ENCODE measurements at places on chromosomes 2 and 18.

DNA sequence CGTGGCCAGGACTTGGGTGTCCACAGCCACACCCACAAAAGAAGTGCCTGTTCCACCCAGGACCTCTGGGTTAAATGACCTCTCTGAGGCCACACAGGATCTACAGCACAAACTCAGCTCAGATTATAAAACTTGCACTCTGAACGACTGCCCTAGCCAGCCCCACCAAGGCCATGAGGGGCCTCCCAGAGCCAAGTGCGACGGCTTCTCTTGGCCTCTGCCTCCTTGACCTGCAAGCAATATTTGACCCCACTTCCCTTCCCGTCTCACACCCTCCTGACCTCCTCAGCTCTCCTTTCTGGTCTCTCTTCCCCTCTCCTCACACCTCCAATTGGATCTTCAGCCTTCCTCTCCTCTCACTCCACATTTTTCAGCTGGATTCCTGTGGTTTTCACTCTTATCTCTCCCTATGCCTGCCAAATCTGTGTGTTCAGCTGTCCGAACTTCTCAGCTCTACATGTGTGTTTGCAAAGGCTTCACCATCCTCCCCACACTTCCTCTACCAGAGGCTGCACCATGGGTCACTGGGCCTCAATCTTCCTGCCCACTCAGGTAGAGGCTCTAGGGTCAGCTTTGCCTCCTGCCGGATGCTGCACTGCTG, 25.3 kb upstream of the STEAP3 start:
- DNase-seq, result no peak

DNA sequence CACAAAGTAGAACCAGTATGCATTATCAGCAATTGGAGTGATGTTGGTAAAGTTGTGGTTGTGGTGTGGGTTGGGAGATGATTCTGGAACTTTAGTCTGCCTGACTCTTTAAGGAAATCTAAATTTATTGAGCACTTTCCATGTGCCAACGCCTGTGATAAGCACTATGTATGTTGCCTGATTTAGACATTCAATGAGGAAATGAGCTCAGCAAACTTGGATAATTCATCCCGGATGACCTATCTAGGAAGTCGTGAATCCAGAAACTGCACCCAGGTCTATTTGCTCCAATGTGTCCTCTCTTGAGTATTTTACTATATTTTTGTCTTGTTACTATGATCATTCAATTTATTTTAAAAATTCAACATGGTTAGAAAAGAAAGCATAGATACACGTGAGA, 400.8 kb upstream of the MMADHC start:
- no peak for DNase-seq

DNA sequence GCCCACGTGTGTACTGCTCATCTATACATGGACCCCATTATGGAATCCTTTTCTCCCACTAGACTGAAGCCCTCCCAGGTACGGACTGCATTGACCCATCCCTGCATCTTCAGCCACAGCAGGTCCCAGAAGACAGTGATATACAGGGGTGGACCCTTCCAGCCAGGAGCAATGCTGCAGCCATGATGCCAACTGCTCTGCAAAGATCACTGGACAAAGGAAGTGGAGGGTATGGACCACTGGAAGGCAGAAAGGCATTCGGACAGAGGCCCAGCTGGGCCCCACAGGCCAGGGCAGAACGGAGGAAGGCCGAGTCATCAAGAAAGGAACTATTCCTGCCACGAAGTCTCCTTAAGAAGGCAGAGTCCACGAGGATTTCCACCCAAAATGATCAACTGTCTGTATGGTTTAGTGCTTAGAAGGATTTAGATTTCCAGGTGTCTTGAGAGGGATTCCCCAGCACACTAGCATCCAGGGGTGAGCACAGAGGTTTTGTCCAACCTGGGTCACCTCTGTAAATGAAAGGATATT, 93.4 kb downstream of the TWIST2 start:
- no peak for DNase-seq

- DNase-seq, result no peak
Measured at GRCh38 chr18:5095239-5095638, 101.8 kb downstream of the AKAIN1 start.

DNA sequence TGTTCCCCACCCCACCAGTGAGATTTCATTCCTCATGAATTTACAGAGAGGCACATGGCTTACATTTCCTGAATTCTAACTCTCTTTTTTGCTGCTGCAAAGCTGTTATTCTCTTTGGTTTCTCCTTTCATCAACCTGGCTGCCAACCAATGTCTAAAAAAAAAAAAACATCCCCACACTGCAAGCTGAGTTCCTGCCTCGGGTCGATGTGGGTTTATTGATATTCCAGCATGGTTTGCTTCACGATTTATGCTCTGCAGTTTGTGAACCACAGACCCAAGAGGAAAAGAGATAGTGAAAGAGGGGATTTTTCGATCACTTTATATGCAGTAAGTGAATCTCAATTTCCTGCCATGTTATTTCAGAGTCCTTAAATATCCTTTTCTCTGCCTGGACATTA, 363.6 kb downstream of the LPIN1 start:
- peak; percentile 16 for DNase-seq

GRCh38 chr2:24009680-24010476, at the start of gene MFSD2B:
MFSD2B (plus strand) TSS chr2:24010085; CDS start chr2:24010097, 12 bp downstream.
- DNase-seq, result no peak

GRCh38 chr2:121130301-121130850, 154.6 kb downstream of the TFCP2L1 start:
- no peak for DNase-seq

DNA sequence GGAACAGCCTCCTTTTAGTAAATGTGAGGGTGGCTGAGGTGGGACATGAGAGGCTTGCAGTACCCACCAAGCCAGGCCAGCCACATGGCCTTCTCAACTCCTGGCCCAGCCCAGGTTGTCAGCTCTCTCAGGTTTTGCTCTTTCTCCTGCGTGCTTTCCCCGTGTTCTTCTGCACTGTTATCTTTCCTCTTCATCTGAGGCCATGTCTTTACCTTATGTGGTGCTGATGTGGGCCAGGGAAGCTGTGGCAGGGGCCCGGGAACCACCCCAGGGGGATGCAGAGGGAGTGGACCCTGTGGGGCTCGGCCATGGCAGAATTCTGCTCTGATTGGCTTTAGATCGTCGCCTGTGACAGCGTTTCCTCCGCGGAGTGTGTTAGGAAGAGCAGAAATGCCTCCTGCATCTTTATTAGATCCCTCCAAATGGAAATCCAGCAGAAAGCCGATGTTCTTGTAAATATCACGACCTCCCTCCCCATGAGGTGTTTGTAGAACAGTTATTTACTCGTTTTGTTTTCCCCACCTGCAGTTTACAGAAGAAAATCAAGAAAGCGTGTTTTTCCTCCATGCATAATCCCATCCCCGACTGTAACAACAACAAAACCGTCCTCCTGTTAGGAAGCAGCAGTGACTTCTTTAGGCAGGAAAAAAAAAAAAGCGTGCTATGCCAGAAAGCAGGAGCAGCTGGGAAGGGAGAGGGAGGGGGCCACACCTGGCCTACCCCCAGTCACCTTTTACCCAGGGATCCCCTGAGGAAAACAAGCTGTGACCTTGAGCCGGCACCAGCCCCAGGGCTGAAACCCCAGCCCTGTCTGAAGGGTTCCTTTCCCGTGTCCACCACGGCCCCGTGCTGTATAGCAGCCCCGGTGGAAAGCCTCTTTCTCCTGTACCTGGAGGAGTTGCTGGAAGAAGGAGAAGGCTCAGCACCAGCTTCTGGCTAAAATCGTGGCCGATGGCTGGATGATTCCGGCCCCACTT, 54.8 kb downstream of the HPCAL1 start:
- no peak for DNase-seq

DNA sequence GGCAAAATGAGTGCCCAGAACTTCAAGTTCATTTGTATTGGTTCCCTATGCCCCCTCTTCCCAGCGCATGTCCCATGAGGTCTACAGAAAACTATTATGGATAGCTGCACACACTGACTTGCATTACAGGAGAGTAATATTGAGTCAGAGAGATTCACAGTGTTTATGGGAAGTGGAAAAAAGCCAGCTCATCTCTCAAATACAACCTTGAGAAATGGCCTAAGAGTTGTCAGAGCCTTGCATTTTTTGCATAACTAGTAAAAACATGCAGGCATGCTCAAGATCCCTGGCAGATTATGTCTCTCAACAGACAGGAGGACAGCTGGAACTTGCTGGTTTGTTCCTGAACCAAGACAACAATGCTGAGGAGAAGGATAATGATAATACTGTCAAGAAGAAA, 1292.8 kb downstream of the DSC3 start:
- DNase-seq, result no peak

- DNase-seq, result no peak
Measured at GRCh38 chr2:145750612-145751011, 1230.7 kb upstream of the ZEB2 start.

- no peak for DNase-seq
Measured at GRCh38 chr2:114160263-114160981, 270.5 kb downstream of the ACTR3 start.

- DNase-seq, result no peak
Measured at GRCh38 chr2:233039212-233039845, 6.9 kb downstream of the NEU2 start.

- DNase-seq, result no peak
Measured at GRCh38 chr2:83972128-83972527, 487.0 kb downstream of the SUCLG1 start.

GRCh38 chr2:113692698-113693428, 63.6 kb downstream of the SLC35F5 start:
- peak; percentile 25 for DNase-seq

Measured in Ammon's horn (tissue), 1 donor.